Osteocyte (in vitro differentiated cells): ENCODE measurements at places on chromosomes 11 and 22. TPM values are rescaled to one million over a fixed set of nuclear protein-coding genes. Genes with fewer than 3 reads are reported as not detected.

- no peak overlapping the region for H3K4me3 ChIP-seq
- peaks cover 32% of the 10 kb centered on the region for H3K4me1 ChIP-seq
- H3K27me3 ChIP-seq: no peaks in the 10 kb centered on the region
- peaks cover 6% of the 10 kb centered on the region for H3K36me3 ChIP-seq
- no peak for DNase-seq
These were observed 252.1 kb downstream of the DDX10 start for GRCh38 chr11:108916935-108917334.

DNA sequence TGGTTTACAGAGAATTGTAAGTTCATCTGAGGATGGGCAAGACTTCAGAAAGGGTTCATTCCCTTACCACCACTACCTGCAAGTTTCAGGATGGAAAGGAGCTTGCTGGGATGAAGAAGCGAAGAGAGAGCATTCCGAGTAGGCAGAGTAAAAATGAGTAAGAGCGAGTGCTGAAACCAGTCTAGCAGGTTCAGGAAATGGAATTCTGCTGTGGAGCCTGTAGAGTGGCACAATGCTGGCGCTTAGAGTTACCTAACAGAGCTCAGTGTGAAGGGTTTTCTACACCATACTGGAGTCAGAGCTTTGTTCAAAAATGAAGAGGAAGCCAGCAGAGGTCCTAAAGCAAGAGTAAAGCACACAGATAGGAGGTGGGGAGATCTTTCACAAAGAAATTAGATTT lies 179.2 kb upstream of the ZC3H12C start:
- no peak overlapping the region for H3K27ac ChIP-seq
- H3K27me3 ChIP-seq: no peaks in the 10 kb centered on the region
- no peak overlapping the region for H3K4me3 ChIP-seq
- H3K36me3 ChIP-seq: no peaks in the 10 kb centered on the region
- no peak for DNase-seq
- H3K4me1 ChIP-seq: peaks cover 17% of the 10 kb centered on the region

DNA sequence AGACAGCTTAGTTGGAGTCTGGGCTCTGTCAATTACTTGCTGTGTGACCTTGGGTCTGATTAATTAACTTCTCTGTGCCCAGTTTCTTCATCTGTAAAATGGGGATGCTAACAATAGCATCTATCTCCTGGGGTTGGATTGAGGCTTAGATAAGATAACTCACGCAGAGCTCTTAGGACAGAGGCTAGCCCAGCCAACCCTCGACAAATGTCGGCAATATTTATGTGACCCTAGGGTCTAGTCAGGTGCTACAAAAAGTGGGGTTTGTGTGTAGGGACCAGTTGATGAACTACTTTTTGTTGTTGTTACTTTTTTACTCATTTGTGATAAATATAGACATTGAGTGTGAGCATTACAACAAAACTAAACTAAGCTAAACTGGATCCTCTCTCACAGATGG lies 22.4 kb downstream of the SYT13 start:
- no peak overlapping the region for H3K27ac ChIP-seq
- no peaks in the 10 kb centered on the region for H3K36me3 ChIP-seq
- peaks cover 6% of the 10 kb centered on the region for H3K27me3 ChIP-seq
- no peak overlapping the region for H3K4me3 ChIP-seq
- DNase-seq: no peak
- H3K4me1 ChIP-seq: peaks cover 32% of the 10 kb centered on the region

- H3K36me3 ChIP-seq: no peaks in the 10 kb centered on the region
- DNase-seq: no peak
- no peaks in the 10 kb centered on the region for H3K4me1 ChIP-seq
- H3K4me3 ChIP-seq: no peak overlapping the region
These were observed 14.2 kb downstream of the SLC22A12 start for GRCh38 chr11:64605244-64605560.

KCTD14 gene
- total RNA-seq: 0.73 and 1.0 TPM in 2 replicates

WBP2NL gene
- total RNA-seq: not detected in 2 replicates

TRIM21 gene
- 19.3 and 20.9 TPM in 2 replicates for total RNA-seq

MOGAT2 gene
- not detected in 2 replicates for total RNA-seq

IRAG1 gene
- total RNA-seq: 22.2 and 24.0 TPM in 2 replicates

RPS19BP1 gene
- 51.1 and 53.1 TPM in 2 replicates for total RNA-seq
